ENCODE measurements at places on chromosomes 5 and 9. TPM values are rescaled to one million over a fixed set of nuclear protein-coding genes. Genes with fewer than 3 reads are reported as not detected.
A peak's percentile ranks its signal among the peaks of the same experiment; 100 is the strongest.

DNA sequence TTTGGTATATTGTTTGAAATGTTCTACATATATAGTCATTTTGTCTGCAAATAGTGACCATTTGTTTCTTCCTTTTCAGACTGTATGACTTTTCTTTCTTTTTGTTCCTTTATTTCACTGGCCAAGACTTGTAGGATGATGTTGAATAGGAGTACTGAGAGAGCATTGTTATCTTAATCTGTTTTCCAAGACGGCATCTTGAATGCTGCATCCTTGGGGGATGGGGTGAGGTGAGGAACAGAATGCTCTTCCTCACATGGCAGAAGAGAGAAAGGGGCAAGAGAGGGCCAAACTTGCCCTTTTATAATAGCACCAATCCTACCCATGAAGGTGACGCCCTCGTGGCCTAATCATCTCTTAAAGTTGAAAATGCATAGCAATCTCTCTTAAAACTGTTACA, 3.7 kb upstream of the ZNF510 start:
- H3K4me1 ChIP-seq, result no peaks in the 10 kb centered on the region
- no peaks in the 10 kb centered on the region for H3K27me3 ChIP-seq
- DNase-seq, result no peak
- H3K4me3 ChIP-seq, result no peak overlapping the region
- no peak overlapping the region for H3K27ac ChIP-seq
- H3K36me3 ChIP-seq, result no peaks in the 10 kb centered on the region

DNA sequence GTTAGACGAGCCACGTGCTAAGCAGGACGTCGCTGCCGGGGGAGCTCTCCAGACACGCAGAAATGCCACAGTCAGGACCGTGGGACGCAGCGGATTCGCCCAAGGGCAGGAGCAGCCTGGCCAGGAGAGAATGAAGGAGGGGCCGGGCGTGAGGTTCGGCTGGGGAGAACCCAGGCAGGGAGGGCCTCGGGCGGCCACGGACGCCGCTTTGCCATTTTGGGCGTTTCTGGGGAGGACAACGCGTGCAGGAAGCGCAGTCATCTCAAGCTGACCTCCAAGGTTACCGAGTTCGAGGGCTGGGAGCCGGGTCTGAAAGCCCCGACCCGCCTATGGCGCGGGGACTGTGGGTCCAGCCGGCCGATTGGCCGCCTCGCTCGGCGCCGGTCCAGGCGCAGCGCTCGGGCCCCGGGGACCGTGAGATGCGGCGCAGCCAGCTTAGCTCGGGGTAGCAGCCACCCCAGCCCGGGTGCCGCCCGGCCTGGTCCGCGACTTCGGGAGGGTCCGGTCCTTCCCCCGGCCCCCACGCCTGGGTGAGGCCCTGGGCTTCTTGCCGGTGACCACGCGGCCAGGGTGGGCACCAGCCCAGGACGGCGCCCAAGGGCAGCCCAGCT, 760 bp upstream of the MAN1B1 start:
- peaks cover 40% of the 10 kb centered on the region for H3K4me1 ChIP-seq
- H3K27ac ChIP-seq, result peak overlapping the region; percentile 88
- no peaks in the 10 kb centered on the region for H3K27me3 ChIP-seq
- H3K4me3 ChIP-seq, result peak overlapping the region; percentile 60

GRCh38 chr5:1999794-2000193, 117.1 kb upstream of the IRX4 start:
- DNase-seq, result no peak
- no peaks in the 10 kb centered on the region for H3K4me1 ChIP-seq
- H3K36me3 ChIP-seq, result no peaks in the 10 kb centered on the region
- H3K27ac ChIP-seq, result no peak overlapping the region
- H3K4me3 ChIP-seq, result no peak overlapping the region
- H3K27me3 ChIP-seq, result peaks cover 24% of the 10 kb centered on the region

DNA sequence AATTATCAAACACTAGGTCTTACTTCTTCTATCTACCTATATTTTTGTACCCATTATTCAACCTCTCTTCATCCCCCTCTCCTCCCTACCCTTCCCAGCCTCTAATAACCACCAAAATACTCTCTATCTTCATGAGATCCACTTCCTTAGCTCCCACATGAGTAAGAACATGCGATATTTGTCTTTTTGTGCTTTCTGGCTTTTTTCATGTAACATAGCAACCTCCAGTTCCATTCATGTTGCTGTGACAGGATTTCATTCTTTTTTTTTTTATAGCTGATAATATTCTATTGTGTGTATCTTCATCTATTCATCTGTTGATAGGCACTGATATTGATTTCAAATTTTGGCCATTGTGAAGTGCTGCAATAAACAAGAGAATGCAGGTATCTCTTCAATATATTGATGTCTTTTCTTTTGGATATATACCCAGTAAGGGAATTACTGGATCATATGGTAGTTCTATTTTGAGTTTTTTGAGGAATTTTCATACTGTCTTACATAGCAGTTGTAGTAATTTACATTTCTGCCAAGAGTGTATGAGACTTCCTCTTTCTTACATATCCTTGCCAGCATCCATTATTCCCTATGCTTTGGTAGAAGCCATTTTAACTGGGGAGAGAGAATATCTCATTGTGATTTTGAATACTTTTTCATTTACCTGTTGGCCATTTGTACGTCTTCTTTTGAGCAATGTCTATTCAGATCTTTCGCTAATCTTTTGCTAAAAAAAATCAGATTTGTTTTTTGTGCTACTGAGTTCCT, 156.8 kb downstream of the DCP2 start:
- H3K36me3 ChIP-seq, result no peaks in the 10 kb centered on the region
- DNase-seq, result no peak
- H3K4me1 ChIP-seq, result no peaks in the 10 kb centered on the region
- no peak overlapping the region for H3K27ac ChIP-seq

- H3K4me1 ChIP-seq, result no peaks in the 10 kb centered on the region
- no peaks in the 10 kb centered on the region for H3K27me3 ChIP-seq
- H3K4me3 ChIP-seq, result no peak overlapping the region
- no peak for DNase-seq
- H3K36me3 ChIP-seq, result no peaks in the 10 kb centered on the region
- no peak overlapping the region for H3K27ac ChIP-seq
Measured at GRCh38 chr9:118618849-118619248, 750.4 kb downstream of the BRINP1 start.

GRCh38 chr5:78823196-78823595, 161.9 kb downstream of the ARSB start:
- no peaks in the 10 kb centered on the region for H3K36me3 ChIP-seq
- no peak for DNase-seq
- H3K27ac ChIP-seq, result no peak overlapping the region
- no peak overlapping the region for H3K4me3 ChIP-seq
- no peaks in the 10 kb centered on the region for H3K4me1 ChIP-seq

DNA sequence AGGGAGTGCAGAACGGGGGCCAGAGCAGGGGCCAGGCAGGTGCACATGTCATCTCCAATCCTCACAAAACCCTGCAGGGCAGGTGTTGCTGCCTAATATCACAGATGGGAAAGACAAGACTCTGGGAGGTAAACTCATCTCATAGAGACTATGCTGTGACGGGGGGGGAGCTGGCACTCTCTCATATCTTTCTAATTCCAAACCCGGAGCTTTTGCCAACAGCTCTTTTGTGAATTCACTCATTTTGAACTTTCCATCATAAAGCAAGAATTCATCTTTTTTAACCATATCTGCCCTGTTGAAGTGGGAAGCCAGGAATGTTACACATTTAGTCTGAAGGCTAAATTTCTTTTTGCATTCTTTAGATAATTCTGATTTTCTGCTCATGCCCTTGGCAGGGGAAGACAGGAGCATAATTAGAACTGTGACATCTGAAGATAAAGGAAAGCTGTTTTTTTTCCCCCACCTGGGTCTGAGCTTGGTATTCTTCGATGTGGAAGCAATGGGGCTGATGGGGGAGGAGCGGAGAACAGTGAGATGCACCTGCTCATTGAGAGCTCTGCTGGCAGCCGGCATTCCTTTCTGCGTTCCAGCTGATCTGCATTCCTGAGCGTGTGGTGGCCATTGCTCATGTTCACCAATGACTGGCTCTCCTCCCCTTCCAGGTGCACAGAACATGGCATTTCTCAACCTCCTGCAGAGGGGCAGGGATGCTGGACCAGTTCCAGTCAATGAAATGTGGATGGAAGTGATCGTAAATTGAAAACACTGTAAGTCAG, 159.2 kb downstream of the NSG2 start:
- no peaks in the 10 kb centered on the region for H3K36me3 ChIP-seq
- no peak overlapping the region for H3K4me3 ChIP-seq

- H3K27ac ChIP-seq, result no peak overlapping the region
- no peak overlapping the region for H3K4me3 ChIP-seq
Measured at GRCh38 chr9:20384642-20385041, 237.7 kb downstream of the MLLT3 start.

The PRR16 gene
- not detected for total RNA-seq

The NR5A1 gene
- total RNA-seq, result 2.5 TPM

The PCDHA10 gene
- total RNA-seq, result 0.33 TPM

The PCDHA4 gene
- 3.1 TPM for total RNA-seq

The EPB41L4B gene
- total RNA-seq, result 27.8 TPM

The TAF1L gene
- not detected for total RNA-seq

The SPINK4 gene
- not detected for total RNA-seq

The CTXN3 gene
- total RNA-seq, result not detected

Data from Panc1 (cell line).